ENCODE measurements at places on chromosomes 5 and 9.
A peak's percentile ranks its signal among the peaks of the same experiment; 100 is the strongest.

- no peak for DNase-seq
Measured at GRCh38 chr5:40683305-40683704, 3.6 kb downstream of the PTGER4 start.

- peak; percentile 18 for DNase-seq
Measured at GRCh38 chr5:16723821-16724220, 107.0 kb upstream of the RETREG1 start.

DNA sequence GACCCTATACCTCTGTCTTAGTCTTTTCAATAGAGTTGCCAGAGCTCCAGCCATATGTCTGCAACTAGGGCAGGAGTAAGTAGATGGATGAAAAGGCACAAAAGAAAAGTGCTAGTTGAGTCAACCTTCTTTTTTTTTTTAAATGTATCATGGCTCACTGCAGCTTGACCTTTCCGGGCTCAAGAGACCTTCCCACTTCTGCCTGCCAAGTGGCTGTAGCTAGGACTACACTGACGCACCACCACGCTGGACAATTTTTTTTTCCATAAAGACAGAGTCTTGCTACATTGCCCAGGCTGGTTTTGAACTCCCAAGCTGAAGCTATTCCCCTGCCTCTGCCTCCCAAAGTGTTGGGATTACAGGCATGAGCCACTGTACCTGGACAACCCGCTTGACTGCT is 27.3 kb downstream of the FOXE1 start:
- DNase-seq: no peak

DNA sequence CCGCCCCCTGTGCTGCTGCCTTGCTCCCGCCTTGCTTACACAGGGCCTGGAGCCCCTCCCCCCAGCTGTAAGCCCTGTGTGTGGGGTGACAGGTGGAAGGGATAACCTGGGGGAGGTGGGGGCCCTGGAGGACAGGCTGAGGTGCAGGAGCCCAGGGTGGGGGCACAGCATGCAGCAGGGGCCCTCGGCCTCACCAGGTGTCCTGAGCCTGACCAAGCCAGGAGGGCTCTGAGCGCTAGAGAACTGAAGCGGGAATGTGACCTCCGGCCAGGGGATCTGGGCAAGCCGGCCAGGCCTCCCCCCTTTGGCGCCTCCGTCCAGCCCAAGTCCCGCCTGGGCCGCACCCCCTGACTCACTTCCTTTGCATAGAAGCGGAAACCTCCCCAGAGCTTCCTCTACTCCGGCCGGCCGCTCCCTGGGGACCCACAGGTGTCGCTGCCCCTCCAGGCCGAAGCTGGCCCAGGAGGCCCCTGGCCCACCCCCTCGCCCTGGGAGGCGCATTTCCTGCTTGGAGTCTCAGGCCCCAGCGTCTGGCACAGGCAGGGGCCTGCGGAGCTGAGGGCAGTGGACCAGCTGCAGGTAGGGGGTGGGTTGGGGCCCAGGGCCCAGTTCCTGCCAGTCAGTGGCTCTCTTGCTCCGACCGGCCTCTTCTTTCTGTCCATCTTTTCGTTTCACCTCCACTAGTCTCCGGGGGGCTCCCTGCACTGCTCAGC is at the start of gene TOR4A:
Gene TOR4A (plus strand): TSS at position 398 of the 713 bp plus-strand sequence. CDS start 964 bp downstream, outside the sequence.
- peak; percentile 87 for DNase-seq

GRCh38 chr9:123967323-123967722 is 37.4 kb upstream of the DENND1A start:
- DNase-seq: no peak
